Stimulated activated CD8-positive, alpha-beta memory T cell treated with anti-CD3 and anti-CD28 coated beads, Interleukin-4, amount 100 ng/mL, for 4 hours (primary cell): ENCODE measurements at places on chromosomes 4 and X.

DNA sequence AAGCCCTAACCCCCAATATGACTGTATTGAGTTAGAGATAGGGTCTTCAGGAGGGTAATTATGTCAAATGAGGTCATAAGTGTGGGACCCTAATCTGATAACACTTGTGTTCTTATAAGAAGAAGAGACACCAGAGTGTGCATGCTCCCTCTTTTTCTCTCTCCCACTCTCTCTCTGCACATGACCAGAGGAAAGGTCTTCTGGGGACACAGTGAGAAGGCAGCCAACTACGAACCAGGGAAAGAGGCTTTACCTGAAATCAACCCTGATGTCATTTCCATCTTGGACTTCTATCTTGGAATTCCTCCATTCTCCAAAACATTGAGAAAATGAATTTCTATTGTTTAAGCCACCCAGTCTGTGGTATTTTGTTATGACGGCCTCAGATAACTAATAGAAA, 97.2 kb upstream of the MAD2L1 start:
- DNase-seq, result no peak

DNA sequence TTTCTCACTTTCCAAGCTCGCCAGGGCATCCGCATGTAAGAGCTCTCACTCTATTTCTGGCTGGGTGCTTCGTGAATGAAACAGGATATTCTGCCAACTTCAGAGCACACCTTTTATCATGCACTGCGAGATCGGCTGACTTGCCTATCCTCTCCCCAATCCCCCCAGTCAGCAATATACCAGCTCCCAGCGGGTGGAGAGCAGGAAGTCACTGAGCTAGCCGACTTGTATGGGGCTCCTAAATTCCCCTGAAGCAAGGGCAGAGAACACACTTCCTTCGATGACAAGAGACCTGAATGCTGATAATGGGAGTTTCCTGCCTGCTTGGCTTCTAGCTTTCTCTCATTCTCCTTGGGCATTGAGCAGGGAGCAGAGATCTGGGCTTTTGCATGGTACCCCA, 33.8 kb upstream of the MAMLD1 start:
- DNase-seq, result no peak

DNA sequence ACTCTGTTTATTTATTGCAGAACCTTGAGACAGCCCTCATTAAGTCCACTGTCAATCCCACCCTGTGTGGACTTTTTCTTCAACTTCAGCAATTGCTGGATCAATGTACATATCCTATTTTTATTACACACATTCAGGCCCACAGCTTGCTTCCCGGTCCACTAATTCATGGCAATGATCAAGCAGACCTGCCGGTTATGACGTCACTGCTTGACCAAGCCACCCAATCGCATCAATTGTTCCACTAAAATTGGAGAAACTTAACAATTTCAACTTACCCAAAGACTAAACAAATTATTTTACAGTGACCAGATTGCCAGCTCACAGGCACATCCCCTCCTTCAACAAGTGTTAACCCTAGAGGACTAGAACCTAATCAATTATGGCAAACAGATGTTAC, 240.4 kb upstream of the MAGEB18 start:
- no peak for DNase-seq

GRCh38 chr4:138894011-138894410, 121.6 kb upstream of the NOCT start:
- no peak for DNase-seq

DNA sequence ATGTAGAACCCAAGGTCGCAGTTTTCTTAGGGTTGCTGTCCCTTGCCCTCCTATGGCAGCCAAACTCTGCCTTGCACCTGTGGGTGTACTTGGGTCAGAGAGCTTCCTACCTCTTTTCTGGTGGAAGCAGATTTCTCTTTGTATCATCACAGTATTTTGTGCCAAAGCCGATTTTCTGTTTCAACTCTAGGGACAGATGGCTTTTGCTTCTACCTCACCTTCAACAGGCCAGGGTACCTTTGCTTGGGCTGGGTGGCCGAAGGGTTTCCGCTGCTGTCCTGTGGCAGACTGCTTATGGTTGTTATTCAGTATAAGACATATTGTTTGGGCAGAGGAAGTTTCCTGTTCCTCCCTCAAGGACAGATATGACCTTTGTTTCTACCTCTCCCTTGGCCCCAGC, 22.4 kb downstream of the NEIL3 start:
- no peak for DNase-seq

- no peak for DNase-seq
Observed at GRCh38 chrX:14398725-14399124, 130.6 kb upstream of the GLRA2 start.

- DNase-seq, result no peak
Observed at GRCh38 chr4:62490635-62491034, 1290.5 kb downstream of the ADGRL3 start.

DNA sequence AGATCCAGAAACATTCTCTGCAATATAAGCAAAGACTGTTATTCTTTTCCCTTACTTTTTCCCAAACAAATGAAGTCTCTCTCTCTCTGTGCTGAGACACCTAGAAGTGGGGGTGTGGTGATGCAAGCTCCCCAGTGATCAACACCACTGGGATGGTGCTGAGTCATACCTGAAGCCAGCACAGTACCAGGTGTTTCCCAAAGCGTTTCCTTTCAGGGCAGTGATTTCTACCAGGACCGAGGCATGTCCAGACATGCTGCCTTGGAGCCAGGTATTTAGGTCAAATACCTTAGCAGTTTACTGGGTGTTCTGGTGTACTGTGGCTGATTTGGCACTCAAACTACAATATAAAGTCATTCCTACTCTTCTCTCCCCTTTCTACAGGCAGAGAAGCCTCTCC, 726.5 kb downstream of the FAM133A start:
- DNase-seq, result no peak

DNA sequence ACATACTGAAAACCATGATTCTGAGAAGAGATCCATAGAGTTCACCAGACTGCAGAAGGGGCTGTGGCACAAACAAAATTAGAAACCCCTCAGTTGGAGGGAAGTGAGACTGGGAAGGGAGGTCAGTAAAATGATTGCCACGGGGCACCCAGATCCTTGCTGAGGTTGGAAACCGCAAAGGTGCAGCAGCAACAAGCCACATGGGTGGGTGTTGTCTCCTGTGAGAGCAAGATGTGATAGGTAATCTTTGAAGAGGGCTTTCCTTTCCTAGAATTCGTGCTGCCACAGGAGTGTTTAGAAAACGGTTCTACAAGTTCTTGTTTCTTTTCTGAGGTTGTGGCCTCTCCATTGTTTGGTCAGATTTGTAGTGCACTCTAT, 85.5 kb downstream of the NFKB1 start:
- no peak for DNase-seq

- no peak for DNase-seq
Observed at GRCh38 chrX:63740382-63740781, 44.6 kb downstream of the ARHGEF9 start.

GRCh38 chr4:147975933-147976928, 244.3 kb downstream of the ARHGAP10 start:
- no peak for DNase-seq

DNA sequence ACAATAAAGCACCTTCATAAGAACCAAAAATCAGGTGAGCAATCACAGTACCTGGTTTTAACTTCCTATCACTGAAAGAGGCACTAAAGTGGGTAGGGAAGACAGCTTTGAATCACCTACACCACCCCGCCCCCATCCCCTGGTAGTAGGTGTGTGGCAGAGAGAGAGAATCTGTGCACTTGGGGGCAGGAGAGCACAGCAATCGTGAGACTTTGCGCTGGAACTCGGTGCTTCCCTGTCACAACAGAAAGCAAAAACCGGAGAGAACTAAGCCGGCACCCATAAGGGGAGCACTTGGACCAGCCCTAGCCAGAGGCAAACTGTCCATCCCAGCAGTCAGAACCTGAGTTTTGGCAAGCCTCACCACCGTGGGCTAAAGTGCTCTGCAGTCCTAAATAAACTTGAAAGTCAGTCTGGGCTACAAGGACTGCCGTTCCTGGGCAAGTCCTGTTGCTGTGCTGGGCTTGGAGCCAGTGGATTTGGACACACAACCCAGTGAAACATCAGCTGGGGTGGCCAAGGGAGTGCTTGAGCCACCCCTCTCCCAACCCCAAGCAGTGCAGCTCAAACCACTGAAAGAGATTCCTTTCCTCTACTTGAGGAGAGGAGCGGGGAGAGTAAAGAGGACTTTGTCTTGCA, 32.1 kb downstream of the NDUFB11 start:
- no peak for DNase-seq

DNA sequence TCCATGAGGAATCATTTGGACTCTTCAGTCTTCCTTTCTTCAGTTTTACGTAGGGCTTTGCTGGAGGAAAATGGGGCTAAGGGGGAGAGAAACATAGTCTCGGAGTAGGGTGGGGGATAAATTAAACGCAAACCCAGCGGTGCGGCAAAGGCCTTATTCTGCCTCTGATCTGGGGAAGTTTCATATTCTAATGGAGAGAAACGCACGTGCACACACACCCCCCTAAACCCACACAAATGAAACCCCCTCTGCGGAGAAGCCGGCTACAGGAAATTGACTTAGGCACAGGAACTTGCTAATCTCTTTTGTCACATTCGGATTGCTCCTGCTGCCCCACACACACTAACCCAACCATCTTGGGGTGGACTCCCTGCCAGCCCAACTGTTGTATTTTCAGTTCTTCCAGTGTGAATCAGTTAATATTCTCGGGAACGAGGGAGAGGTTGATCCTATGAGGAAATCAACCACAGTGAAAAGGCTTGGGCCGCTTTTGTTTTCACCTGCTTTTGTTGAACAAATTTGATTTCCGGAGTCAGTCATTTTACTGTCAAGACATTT, at the start of gene RHOH:
RHOH (plus strand) TSS at position 308 of the 558 bp plus-strand sequence. CDS start 46,356 bp downstream, outside the sequence.
- DNase-seq, result peak; percentile 49
